ENCODE measurements at places on chromosomes 3 and 15.

- peak; percentile 67 for DNase-seq
Measured at GRCh38 chr3:51942603-51943450, 664 bp downstream of the PARP3 start.

DNA sequence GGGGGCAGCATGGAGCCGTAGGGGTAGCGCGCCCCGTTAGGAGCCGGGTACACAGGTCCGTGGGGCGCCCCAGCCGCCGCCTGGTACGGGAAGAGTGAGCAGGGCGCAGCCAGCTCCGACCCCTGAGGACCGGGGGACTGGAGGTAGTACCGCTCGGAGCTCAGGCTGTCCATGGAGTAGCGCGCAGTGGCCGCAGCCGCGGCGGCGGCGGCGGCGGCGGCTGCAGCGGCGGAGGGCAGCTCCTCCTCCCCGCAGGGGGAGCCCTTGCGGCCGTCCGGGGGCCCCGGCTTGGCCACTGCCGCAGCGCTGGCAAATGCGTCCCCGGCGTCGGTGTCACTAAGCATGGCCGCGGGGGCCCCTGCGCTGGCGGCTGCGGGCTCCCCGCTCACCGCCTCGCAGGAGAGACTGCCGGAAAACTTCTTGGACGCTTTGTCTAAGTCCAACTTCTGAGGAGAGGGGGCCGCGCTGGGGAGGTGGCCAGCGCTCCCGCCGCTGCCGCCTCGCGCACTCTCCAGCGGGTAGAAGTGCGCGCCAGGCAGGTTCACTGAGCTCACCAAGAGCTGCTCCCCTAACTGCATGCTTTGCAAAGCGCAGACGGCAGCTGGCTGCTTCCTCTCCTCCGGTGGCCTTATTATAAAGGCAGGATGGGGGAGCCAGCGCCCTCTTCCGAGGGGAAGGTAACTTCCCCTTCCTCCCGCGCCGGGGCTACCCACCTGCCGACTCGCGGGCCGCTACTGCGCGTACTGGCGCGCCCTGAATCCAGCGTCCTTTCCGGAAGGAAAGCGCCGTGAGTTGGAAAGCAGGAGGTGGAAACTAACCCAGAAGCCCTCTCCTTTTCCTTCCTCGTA, at the start of gene EOMES:
EOMES (minus strand) TSS at position 607 of the 848 bp plus-strand sequence; CDS start at position 578, 29 bp downstream.
- peak; percentile 44 for DNase-seq

- DNase-seq = no peak
Measured at GRCh38 chr15:101611580-101612299, 40.4 kb downstream of the TM2D3 start.

DNA sequence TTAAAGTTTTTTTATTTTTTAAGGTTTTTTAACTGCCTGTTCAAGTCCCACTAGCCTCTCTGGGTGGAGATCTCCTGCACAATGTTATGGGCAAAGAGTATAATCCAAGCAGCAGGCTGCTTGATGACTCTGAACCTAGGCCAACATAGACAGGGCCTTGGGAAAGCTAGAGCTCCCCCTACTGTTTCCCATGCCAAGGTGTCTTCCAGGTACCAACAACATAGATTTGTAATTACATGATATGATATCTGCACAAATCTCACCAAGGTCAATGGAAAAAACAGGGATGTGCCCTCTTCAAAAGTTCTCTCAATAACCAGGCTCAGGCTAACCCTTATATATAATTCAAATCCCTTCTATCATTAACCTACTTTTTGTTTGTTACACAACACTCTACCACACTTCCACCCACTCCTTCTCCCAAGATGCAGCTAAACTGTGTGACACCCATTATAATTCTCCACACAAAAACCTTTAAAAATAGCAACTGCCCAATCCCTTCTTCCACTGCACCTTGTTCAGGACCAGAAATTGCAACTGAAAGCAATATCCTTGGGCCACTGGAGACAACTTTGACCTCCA, 43.8 kb downstream of the RBM15B start:
- peak; percentile 77 for DNase-seq

- no peak for DNase-seq
Measured at GRCh38 chr3:86990734-86991481, at the start of gene VGLL3. VGLL3 (minus strand) TSS chr3:86991149; CDS start chr3:86990743, 406 bp downstream.

- no peak for DNase-seq
Measured at GRCh38 chr3:72306800-72307341, 521.9 kb upstream of the PROK2 start.

- DNase-seq = no peak
Measured at GRCh38 chr15:28078191-28078719, 20.9 kb downstream of the OCA2 start.

- no peak for DNase-seq
Measured at GRCh38 chr3:17823036-17823435, 80.6 kb upstream of the TBC1D5 start.

- DNase-seq = no peak
Measured at GRCh38 chr3:78048698-78049097, 1008.8 kb downstream of the ROBO2 start.

DNA sequence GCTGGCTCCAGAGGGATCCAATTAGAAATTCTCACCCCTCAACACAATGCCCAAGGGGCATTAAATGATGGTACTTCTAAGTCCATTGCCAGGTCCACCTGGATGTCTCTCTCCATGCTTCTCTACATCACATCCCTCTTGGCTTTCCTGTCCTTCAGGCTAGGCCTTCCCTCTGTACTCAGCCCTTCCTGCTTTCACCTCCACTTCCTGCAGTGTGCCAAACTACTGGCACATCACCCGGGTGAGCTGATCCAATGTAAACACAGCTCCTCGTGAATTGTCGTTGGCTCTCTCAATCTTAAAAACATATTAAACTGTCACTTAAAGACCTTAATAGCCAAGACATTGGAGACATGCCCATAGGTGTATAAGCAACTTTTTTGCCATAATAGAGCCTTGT, 4.0 kb downstream of the LMCD1 start:
- DNase-seq = no peak

- no peak for DNase-seq
Measured at GRCh38 chr15:82093774-82094211, 48.0 kb upstream of the MEX3B start.

GRCh38 chr15:47616876-47617275, 100.4 kb upstream of the SEMA6D start:
- no peak for DNase-seq

DNA sequence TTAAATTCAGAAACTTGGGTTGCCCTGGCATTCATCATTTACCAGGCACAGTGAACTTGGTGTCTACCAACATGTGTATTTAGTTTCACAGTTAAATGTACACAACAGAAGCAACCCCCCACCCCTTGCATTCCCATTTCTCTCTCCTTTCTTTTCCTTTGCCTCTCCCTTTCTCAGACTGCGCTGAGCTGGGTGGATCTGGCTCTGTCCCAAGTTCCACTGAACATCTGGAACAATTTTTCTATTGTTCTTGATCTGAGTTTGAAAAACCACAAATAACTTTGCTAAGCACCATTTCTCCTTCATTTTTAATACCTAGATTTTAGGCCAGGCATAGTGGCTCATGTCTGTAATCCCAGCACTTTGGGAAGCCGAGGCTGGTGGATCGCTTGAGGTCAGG, 242.2 kb downstream of the ABHD5 start:
- no peak for DNase-seq

DNA sequence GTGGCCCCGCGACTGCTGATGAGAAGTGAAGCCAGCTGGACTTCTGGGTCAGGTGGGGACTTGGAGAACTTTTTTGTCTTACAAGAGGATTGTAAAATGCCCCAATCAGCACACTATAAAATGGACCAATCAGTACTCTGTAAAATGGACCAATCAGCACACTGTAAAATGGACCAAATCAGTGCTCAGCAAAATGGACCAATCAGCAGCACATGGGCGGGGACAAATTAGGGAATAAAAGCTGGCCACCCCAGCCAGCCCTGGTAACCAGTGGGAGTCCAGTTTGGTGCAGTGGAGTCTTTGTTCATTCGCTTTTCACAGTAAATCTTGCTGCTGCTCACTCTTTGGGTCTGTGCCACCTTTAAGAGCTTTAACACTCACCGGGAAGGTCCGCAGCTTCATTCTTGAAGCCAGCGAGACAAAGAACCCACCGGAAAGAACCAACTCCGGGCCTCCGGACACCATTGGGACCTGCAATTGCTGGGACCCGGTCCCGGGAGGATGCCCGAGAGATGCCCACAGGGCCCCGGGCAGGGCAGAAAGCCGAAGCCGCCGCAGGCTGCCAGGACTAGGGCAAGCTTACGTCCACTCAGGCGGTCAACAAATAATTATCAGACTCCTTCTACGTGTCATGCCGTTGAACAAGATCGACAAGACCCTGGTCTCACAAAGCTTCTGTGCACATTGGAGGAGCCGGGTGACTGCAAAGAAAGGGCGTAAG, 8.3 kb upstream of the NR2E3 start:
- no peak for DNase-seq

- DNase-seq = no peak
Measured at GRCh38 chr3:43865351-43865750, 174.6 kb downstream of the ABHD5 start.

DNA sequence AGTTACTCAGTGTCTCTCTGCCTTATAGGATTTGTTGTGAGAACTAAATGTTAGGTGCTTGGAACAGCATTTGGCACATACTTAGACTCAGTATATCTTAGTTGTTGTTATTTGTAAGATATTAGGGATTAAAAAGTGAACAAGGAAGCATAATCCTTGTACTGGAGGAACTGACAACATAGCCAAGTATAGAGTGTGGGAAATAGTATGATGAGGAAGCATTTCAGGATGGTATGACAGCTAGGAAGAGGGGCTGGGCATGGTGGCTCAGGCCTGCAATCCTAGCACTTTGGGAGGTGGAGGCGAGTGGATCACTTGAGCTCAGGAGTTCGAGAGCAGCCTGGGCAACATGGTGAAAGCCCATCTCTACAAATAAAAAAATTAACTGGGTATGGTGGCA, 16.6 kb upstream of the GCNT3 start:
- DNase-seq = no peak

- DNase-seq = no peak
Measured at GRCh38 chr15:95944661-95945255, 385.7 kb upstream of the NR2F2 start.

DNA sequence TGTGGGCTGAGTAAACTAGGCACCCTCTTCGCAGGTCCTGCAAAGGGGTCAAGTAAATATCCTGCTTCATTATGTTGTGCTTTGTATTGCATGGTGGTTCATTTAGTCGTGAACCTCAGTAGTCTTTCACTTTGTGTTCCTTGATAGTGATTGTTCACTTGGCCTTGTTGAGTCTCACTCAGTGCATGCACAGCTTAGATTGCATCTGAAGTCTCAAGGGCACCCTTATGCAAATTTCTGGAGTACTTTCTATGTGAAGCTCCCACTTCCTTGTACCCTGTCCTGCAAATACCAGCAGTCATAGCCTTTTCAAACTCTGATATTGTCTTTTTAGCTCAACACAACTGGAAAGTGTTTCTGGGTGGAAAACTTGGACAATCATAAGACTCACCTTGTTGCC, 519.2 kb downstream of the NAALADL2 start:
- DNase-seq = no peak

- no peak for DNase-seq
Measured at GRCh38 chr3:177574222-177574856, 377.1 kb upstream of the TBL1XR1 start.

DNA sequence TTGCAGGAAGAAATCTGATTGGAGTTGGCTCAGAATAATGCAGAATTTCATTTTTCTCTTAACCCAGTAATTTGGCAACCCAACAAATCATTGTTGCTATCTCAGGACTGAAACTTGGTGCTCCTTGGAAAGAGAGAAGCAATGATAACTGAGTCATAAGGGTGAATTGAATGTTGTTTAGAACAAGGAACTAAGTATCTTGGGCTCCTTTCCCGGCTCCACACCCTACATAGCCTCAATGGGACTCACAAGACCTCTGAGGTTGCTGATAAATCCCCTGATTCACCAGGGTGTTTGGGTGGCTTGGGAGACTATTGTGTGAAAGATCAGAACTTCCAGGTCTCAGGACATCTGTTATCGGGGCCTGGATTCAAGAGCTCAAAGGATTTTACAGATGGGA, 7.8 kb upstream of the RAB8B start:
- no peak for DNase-seq

DNA sequence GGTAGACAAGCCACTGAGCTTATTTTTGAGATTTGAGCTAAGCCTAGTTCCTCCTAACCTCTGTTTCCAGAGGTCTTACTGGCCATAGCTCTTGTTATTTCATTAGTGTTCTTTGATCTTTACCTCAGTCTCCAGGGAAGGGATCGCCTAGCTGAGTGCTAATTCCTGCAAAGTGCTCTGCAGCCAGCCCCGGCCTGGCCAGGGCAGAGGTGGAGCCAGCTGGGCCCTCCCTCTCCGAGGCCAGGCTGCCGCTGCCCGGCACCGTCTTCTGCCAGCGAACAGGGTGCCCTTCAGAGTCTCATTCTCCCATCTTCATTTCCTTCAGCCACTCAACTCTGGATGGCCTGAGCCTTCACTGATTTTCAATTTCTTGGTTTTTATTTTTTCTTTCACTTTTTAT, 19.7 kb downstream of the FAN1 start:
- no peak for DNase-seq

- DNase-seq = no peak
Measured at GRCh38 chr15:93707751-93708150, 523.6 kb upstream of the MCTP2 start.

DNA sequence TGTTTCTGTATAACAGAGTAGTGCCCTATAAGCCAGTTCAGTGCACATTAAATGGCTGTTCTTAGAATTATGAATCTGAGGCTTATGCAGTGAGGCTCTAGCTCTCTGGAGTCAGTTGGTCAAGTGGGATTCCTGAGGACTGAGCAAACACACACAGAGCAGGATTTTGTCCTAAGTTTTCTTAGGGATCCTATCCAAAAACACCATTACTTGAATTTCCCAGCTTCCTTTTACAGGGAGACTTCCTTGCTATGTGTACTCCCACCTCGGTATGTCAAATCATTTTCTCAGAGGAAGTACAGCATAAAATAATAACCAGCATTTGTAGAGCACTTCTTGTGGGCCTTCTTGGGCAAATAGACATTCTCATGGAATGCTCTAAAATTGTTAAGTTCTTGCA, 63.1 kb upstream of the GOLGA6B start:
- no peak for DNase-seq

GRCh38 chr15:65414841-65415621, 7.7 kb downstream of the IGDCC4 start:
- no peak for DNase-seq

DNA sequence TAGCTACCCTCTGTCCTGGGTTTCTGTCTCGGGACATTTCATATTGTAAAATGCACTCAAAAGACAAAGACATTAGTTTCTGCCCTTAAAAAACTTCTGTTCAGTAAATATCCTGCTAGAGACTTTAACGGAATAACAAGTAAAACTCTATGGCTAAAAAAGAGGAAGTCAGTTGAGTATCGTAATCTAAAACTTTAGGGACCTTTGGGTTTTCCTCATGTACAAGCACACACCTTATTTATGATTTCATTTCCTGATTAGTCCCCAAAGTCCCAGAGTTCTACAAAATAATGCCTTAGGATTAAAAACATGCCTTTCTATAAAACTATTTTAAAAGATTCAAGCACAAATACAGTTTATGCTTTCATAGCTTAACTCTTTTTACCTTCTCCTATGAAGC, 585.9 kb downstream of the UNC13C start:
- no peak for DNase-seq

GRCh38 chr3:188827576-188827975, 344.2 kb upstream of the TPRG1 start:
- no peak for DNase-seq

- peak; percentile 24 for DNase-seq
Measured at GRCh38 chr3:102536456-102536855, 101.6 kb downstream of the ZPLD1 start.

Measured in hematopoietic multipotent progenitor cell treated with erythropoietin and hydrocortisone succinate and interleukin-3 and kit ligand, for 8 days (in vitro differentiated cells).